ENCODE measurements at places on chromosomes 13 and 19.

DNA sequence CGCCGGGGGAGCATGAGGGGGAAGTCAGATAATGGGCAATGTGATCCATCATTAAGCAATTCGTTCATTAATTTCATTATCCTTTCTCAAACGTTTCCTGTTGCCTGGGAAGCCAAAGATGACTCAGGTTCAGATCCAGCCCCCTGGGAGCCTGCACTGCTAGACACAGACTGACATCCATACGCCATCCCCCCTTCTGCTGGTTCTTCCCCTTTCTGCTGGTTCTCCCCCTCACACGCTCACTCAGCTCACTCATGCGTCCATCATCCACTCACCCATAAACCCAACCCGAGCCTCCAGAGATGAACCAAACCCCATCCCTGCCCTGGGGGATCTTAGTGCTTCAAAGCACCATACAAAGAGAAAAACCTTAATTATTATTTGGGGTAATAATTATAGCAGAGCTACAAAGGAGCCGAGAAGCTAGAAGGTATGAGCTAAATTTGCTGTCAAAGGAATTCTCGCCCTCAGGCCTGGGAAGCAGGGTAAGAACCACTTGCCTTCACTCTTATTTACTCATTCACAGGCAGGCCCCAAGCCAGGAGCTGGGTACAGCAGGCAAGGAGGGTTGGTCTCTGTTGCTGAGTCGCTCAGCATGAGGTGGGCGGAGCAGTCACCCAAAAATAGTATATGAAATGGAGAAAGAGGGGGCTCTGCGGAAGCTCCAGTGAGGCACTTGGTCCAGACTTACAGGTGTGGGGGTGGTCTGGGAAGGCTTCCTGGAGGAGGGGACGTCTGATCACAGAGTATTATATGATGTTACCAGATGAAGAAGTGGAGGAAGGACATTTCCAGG, 7.0 kb upstream of the ZNF444 start:
- no peak for DNase-seq

DNA sequence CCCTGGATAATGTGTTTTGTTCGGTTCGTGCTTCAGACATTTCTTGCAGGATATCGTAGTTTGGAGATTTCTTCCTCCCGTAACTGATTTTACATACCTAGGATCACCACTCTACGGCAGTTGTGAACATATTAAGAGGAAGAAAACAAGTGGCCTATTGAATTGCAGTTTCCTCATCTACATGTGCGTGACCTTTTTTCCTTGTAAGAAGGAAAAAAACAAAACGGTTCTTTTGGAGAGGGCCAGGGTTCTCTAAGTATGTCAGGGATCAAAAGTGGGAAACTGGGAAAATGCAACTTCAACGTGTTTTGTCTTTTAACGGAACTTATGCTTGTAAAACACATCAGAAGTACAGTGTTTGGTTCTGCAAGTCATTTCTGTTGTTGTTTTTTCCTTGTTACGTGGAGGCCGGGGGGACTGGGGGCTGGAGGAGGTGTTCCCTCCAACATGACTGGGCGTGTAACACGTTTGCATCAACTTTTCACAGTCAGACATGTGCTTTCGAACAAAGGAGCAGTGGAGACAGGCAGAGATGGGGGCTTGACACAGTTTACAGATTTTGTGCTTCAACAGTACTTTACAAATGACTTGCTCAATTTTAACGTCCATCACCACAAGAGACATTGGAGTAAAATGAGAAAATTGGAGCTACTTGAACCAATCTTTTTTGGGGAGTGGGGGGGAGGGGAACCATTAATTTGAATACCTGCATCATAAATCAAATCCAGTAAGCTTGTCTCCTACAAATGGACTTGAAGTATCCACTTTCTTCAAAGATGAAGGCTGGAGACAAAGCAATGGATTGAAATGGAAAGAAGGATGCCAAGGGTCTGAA, 3.8 kb downstream of the ZC3H4 start:
- DNase-seq = no peak

- DNase-seq = no peak
These were observed 22.1 kb downstream of the UPF1 start for GRCh38 chr19:18853755-18854427.

DNA sequence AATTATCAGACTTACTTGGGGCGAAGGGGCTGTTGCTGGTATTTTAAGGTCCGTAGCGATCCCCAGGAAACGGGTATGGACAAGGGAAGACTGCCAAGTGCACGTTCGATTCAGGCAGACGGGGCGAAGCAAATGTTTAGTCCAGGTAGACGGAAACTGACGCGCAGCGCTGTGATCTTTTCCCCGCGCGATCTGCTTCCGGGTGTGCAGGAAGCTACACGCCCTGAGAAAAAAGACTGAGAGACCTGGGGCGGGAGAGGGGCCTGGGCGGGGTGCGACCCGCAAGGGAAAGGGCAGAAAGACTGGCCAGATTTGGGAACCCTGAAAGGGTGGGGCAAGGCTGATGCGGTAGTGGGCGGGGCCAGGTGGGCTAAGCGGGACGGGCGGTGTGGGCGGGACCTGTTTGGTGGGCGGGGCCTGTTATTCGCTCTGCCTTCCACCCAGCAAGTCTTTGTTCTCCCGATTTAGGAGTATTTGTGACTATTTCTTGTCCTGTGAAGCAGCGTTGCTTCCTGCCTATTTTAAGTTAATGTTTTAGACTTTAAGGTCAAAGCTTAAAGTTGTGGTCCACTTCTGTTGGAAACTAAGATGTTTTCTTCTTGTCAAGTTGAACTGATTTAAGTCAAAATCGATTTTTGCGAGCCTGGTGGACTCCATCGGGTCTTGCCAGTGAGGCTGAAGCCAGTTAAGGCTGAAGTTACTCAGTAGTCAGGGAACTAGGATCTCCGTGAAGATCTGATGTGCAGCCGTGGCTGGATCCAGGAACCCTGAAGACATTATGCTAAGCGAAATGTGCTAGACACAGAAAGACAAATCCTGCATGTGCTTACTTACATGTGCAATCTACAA, at the start of gene ZNF836:
Gene ZNF836 (minus strand): TSS at position 301 of the 849 bp plus-strand sequence. CDS start 3,549 bp downstream, outside the sequence.
- peak; percentile 83 for DNase-seq

DNA sequence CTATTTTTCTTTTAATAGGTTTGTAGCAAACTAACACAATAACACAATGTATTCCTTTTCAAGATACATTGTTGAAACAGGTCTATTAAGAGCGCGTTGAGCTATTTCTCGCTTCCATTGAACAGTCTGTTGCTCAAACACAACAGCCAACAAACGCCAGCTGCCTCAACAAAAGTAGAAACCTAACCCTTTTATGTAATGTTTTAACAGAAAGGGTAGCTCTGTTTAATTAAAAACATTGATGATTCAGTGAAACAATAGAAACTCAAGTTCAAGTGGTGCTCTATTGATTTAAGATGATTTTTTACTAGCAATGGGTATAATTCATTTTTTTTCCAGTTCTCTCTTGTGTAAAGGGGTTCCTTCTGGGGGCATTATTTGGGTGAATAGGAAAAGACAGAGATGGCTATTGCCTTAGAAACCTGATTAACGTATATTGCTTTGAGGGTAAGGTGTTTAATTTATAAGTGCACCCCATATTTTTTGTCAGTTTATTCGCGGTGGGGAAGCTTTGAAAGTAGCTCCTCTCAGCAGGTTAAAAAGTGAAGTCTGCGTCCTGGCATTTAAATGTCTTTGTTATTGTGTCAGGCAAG, 14.9 kb downstream of the ZIC2 start:
- no peak for DNase-seq

GRCh38 chr13:103810026-103810425, 743.8 kb upstream of the SLC10A2 start:
- no peak for DNase-seq

Data from stimulated activated CD4-positive, alpha-beta T cell treated with anti-CD3 and anti-CD28 coated beads, Interleukin-1b, Interleukin-23, amount 100 ng/mL, for 1 hour (primary cell).